ENCODE measurements at places on chromosomes 11 and 22.

DNA sequence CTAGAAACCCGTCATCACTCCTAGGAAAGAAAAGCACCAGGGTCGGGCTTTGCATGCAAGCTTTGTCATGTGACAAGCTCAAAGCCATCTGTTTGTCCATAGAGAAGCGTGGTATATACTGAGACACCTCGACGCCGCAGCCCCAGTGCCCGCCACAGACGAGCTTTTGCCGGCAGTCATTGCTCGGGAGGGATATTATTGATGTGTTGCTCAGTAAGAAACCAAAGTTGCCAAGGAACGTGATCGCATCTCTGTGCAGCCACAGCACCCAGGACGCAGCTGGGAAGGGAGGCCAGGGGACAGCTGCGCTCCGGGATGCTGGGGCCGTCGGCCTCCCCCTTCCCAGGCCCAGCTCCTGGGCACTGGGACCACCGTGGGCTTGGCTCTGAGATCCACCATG, 89.5 kb upstream of the KCNQ1OT1 start:
- no peak for ATAC-seq

- ATAC-seq = peak; percentile 71
These were observed 49.4 kb downstream of the MAML2 start for GRCh38 chr11:96293598-96294021.

- peak; percentile 50 for ATAC-seq
These were observed 157.4 kb downstream of the COMMD9 start for GRCh38 chr11:36131721-36132397.

DNA sequence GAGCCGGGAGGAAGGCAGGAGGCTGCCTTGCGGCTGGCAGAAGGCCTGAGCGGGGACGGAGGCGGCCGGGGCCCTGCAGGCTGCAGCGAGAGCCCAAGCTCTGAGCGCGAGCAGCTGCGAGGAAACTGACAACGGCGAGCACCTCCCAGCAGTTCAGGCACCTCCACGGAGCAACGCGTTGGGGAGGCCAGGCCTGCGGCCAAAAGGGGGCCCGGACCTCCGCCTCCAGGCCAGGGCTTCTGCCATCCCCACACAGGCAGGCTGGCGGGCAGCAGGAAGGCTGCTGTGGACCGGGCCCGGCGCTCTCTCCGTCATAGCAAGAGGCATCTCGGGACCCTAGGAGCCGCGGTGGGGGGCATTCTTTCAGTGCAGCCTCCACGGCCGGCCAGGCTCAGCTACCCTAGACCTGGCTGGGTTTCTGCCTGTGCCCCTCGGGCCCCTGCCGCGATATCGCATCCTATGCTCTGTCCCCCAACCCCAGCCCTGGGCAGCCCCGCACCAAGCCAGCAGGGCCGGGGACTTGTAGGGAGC, 22.9 kb upstream of the SLC22A12 start:
- no peak for ATAC-seq

- ATAC-seq = no peak
These were observed 26.5 kb upstream of the ATXN10 start for GRCh38 chr22:45645150-45645525.

DNA sequence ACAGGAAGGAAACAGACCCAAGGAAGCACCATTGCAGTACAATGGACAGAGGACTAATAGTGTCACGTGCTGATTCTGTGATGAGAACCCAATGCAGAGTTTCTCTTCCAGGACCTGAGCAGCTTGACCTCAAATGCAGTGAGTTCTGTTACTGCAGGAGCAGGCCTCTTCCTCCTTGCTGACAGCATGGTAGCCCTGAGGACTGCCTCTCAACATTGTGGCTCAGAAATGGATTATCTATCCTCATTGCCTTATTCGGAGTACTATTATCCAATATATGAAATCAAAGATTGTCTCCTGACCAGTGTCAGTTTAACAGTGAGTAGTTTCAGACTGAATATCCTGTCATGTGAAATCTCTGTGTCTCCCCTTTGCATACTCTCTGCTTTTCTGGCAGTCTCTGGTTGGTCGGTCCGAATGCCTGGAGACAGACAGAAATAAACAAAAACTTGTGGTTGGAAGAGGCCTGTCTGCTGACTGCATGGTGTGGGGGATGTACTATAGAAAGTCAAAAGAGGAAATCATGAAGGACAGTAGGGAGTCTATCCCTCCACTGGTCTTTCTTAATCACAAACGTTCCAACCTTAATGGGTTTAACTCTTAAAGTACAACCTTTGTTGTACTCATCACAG, 6.9 kb upstream of the MS4A14 start:
- ATAC-seq = no peak

- ATAC-seq = no peak
These were observed 32.0 kb downstream of the TBC1D22A start for GRCh38 chr22:46794491-46794890.

DNA sequence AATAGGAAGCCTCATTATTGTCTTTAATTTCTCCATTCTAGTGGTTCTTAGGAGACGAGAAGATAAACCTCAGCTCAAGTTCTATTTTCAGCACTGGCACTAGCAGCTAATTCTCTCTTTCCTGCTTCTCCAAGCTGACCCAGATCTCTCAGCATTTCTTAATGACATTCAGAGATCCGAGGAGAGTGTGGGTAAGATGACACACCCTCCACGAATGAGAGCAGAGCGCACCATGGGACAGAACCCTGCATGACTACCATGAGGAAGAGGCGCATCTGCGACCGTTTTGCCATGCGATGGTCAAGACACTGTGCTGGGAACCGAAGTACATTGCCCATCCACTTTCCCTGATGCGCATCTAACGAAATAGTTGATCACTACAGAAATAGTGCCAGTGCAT, 241.8 kb downstream of the LARGE1 start:
- ATAC-seq = no peak

DNA sequence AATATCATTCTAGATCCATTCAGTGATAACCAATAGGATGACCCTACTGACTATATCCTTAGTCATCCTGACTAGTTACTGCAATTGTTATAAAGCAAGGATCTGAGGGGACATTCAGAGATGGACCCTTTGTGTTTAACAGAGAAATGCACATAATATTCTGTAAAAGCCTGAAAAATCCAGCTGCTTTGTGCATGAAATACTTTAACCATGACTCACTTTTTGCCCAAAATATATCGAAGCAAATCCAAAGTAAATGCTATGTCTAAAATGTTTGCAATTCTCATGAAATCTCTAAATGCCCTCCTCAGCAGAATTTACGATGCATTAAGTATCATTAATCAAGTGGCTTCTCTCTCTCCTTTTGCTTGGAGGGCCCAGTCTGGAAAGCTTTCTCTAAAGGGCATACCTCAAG, 178.8 kb upstream of the MTMR2 start:
- ATAC-seq = peak; percentile 54

- no peak for ATAC-seq
These were observed 32.1 kb downstream of the APOL5 start for GRCh38 chr22:35749808-35750207.

- ATAC-seq = no peak
These were observed 4.1 kb downstream of the LRRC32 start for GRCh38 chr11:76666408-76666807.

DNA sequence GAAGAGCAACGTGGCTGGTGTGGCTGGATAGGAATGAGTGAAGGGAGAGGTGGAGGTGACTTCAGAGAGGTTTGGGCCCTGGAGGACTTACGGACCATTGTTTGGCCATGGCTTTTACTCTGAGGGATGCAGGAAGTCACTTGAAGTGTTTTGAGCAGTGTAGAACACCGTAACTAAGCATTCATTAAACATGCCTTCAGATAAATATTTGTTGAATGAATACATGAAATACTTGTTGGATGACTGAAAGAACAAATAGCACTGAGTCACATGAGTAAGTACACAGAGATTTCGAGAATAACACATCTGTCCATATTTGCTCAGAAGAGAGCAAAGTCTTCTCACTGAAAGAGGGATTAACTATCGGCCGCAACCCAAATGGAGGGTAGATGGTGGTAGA, 182.7 kb upstream of the SNX19 start:
- ATAC-seq = no peak

- ATAC-seq = peak; percentile 71
These were observed 87.0 kb upstream of the THY1 start for GRCh38 chr11:119509969-119510401.

DNA sequence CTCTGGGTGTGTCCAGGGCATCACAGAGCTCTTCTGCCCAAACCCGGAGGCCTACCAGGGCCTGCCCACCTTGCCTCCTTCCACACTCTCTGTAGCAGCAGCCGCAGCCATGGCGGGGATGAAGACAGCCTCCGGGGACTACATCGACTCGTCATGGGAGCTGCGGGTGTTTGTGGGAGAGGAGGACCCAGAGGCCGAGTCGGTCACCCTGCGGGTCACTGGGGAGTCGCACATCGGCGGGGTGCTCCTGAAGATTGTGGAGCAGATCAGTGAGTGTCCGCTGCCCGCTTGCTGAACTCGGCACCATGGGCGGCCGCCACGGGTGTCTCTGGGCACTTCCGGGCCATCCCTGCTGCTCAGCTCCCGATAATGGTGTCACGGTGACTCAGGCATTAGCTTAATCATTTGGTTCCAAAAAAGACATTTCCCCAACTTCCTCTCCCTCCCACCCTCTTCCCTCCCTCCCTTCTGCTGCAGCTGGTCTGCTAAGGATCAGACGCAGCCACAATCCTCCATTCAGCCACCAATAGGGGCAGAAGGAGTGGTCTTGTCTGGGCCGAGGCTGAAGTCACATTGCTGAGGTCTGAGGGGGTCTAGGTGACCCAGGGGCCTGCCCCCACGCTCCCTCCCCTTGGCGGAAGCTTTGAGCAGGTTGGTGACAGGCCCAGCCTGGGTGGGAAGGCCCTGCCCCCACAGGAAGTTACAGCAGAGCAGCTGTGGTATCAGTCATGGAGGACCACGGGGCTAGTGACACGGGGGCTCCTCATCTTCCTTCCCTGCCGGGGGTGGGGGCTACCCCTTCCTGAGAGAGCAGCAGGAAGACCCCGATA, 950 bp downstream of the FERMT3 start:
- ATAC-seq = peak; percentile 29

DNA sequence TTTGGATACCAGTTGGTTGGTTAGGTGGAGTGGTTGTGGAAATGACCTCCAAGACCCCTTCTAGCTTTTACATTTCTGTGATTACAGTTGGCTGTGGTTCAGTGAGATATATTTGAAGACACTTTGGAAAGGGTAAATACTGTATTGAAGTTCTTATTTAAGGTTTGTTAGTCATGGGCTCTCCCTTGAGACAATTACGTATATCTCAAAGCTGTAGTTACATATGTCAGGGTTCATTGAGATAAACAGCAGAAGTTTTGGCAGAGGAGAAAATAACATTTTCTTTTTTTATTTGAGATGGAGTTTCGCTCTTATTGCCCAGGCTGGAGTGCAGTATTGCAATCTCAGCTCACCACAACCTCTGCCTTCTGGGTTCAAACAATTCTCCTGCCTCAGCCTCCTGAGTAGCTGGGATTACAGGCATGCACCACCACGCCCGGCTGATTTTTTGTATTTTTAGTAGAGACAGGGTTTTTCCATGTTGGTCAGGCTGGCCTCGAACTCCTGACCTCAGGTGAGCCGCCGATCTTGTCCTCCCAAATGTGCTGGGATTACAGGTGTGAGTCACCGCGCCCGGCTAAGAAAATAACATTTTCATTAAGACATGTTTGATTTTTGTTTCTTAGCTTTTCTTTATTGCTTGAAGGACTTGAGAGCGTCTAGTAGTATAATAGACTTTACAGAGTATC, 1.9 kb downstream of the RNF121 start:
- ATAC-seq = no peak

GRCh38 chr22:27682437-27682836, 119.1 kb downstream of the MN1 start:
- no peak for ATAC-seq

GRCh38 chr11:57900320-57900719, 123.4 kb upstream of the OR9Q1 start:
- ATAC-seq = no peak

DNA sequence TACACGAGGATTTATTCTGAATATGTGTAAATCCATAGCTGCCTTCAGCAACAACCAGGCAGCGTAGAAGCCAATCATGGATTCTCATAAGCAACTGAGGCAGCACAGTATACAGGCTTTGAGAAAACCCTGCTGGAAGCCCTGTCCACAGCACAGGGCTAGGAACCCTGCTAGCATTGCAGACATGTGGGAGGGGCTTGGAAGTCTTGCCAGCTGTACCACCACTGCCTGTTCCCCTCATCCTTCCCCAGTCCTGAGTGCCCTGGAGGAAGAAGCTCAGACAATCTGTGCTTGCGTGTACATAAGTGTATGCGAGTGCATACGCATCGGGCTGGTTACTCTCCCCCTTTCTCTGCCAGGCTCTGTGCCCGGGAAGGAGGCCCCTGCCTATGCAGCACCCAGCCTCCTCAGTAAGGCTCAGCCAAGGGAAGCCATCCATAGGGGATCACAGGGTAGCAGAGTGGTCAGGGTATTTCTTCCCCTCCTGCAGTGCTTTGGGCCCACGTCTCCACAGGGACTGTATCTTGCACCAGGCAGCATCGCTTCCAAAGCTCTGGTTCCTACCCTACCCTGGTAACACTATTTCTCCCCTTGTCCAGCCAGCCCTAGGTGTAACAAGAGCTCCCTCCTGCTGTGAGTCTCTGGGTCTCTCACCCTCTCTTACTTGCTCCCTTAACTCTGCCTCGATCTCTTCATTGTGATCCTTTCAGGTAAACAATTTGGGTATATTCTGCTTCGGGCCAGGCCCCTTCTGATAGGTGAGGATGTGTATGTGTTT, 90.5 kb downstream of the GALNT18 start:
- no peak for ATAC-seq

- peak; percentile 96 for ATAC-seq
These were observed at the start of gene CYB5R3 for GRCh38 chr22:42649246-42650099. CYB5R3 (minus strand) TSS chr22:42649392; CDS start chr22:42649315, 77 bp downstream.

GRCh38 chr11:9263840-9264315, 1.3 kb downstream of the DENND5A start:
- ATAC-seq = peak; percentile 32

GRCh38 chr11:13376838-13377237, 86.2 kb downstream of the BTBD10 start:
- no peak for ATAC-seq

DNA sequence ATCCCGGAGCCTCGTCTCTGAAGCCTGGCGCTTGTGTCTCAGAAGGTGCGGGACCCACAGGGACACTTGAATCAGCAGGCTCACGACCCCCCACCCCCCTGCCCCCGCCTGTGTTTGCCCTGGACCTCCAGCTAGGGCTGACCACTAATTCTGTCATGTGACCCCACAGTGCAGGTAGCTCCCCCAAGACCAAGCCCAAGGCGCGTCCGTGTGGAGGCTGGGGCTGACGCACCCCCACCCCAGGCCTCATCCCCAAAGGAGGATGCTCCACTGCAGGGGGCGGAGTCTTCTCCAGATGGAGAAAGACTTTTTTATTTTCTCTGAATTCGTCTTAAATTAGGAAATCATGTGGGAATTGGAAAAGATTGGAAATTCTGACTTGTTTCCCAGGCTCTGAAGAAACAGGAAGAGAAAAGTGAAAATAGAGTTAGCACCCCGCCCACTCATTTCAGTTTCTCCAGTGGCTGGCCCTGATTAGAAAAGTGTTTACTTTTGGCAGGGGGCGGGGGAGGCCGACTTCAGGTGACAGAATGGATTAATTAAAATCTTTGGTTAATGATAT, 1.0 kb upstream of the RELA start:
- ATAC-seq = peak; percentile 72

All from SK-N-SH treated with all-trans-retinoic acid at 6 μM for 48 hours (cell line).